ENCODE measurements at places on chromosomes 7 and 10.

GRCh38 chr7:69994886-69995542, 396.7 kb downstream of the AUTS2 start:
- no peak for DNase-seq

DNA sequence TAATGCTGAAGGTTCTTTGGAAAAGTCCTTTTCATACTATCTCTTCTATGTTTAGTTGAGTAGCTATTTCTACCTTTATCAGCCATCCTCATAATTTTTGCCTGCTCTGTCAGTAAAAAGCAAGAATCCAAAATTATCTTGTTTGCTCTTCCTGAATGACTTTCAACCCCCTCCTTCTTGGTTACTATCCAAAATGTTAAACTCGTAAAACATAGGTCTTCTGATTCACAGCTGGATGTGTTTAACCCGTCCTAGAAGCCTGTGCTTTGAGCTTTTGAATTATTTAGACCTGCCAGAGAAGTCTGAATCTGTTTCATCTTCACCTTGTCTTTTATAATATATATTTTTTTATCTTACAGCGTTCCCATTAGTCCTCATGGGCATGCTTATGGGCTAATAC, 136.4 kb upstream of the MDFIC start:
- no peak for DNase-seq

DNA sequence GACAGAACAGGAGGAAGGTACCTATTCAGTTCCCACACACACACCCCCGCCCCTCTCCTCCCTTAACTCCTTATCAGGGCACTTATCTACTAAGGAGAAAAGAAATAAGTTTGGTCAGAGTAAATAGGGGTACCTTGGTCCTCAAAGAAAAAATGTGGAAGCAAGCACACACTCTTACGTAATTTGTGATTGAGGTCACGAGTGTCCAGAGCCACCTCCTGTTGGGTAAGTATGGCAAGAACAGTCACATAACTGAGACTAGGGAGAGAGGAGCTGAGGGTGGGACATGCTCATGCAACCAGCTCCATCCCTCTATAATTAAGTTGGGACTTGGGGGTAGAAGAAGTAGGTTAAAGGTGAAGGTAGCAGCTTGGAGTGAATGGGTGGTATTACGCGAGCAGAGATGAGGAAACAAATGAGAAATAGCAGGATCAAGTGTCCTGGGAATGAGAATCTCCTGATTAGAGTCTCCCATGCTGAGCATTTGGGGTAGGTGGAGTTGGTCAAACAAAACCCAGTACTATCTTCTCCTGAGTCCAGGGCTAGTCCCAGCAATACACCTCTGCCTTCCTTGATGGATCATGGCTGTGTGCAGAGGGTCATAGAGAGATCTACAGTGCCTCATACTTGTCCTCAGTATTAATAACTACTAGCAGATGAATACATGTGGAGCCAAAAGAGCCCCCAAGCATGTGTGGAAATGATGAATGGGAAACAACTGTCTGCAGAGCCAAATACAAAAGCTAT, 77.1 kb downstream of the GSAP start:
- no peak for DNase-seq

- no peak for DNase-seq
Measured at GRCh38 chr7:35727571-35727970, 32.6 kb upstream of the HERPUD2 start.

DNA sequence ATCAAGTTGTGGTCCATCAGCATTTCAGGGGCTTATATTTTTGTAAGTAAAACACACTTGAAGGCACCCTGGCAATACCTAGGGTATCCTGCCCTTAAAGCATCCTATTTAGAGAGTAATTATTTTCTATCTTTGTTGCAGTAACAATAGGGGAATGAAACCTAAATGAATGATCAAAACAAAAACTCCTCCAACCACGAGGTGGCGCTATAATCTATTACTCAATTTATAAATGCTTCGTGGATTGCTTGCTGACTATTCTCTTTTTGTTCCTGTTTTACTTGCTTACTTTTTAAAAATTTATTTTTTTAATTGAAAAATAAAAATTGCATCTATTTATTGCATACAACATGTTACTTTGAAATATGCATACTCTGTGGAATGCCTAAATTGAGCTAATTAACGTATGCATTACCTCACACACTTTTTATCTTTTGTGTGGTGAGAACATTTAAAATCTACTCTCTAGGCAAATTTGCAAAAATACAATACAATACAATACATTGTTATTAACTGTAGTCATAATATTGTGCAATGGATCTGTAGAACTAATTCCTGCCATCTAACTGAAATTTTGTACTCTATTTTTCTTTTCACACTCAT, 147.7 kb upstream of the BMPER start:
- DNase-seq, result no peak

GRCh38 chr7:158573310-158573709, 14.3 kb downstream of the PTPRN2 start:
- DNase-seq, result no peak

DNA sequence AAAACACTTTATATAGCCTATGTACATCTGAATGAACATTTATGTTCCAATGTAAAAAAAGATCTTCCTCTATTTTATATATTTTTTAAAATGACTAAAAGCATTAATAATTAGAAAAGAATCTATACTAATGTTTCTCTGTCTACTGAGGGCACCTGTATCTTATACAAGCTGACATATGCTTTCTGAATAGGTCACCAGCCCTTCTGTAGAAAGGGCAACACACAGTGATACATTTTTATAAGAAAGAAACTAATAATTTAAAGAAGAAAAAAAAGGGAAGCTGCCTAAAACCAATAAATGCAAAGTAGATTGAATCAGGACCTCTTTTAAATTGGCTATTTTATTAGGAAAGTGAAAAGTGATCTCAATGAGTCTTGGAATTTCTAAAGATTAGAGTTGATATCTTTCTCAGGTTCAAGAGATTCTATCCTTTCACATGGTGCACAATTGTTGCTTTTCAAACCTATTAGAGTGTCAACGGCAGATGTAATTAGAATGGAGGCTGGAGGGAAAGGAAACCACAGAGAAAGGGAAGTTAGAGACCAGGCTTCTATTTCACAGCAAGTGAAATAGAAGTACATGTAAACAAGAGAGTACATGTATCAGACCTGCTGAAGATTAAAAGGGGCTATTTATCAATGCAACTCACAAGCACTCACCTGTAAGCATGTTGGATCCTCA, 6.3 kb downstream of the MTPN start:
- DNase-seq, result no peak

DNA sequence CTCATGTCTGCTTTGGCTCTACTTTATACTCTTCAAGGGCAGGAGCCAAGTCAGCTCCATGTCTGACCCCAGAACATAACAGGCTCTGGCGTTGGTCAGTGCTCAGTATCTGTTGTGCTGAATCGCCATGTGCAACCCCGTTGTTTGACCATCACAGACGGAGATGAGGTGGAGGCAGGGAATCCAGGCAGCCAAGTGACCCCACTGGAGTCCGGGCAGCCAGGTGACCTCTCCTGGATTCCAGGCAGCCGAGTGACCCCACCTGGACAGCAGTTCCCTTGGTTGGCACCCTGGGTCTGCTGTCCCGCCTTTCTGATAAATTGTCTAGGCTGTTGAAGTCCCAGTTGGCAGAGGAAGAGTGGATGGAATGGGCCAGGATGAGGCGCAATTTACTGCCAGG, 232.2 kb downstream of the TCERG1L start:
- DNase-seq, result no peak
